ENCODE measurements at places on chromosomes 4 and X.

- H3K27ac ChIP-seq = no peak overlapping the region
- no peaks in the 10 kb centered on the region for H3K4me1 ChIP-seq
- H3K4me3 ChIP-seq = no peak overlapping the region
- no peaks in the 10 kb centered on the region for H3K36me3 ChIP-seq
- DNase-seq = no peak
- H3K27me3 ChIP-seq = no peaks in the 10 kb centered on the region
Measured at GRCh38 chrX:113305496-113305895, 464.9 kb upstream of the AMOT start.

- no peak overlapping the region for H3K27ac ChIP-seq
- no peak for DNase-seq
- no peaks in the 10 kb centered on the region for H3K36me3 ChIP-seq
- no peak overlapping the region for H3K4me3 ChIP-seq
- H3K4me1 ChIP-seq = peaks cover 6% of the 10 kb centered on the region
Measured at GRCh38 chr4:126973201-126973600, 659.6 kb upstream of the INTU start.

DNA sequence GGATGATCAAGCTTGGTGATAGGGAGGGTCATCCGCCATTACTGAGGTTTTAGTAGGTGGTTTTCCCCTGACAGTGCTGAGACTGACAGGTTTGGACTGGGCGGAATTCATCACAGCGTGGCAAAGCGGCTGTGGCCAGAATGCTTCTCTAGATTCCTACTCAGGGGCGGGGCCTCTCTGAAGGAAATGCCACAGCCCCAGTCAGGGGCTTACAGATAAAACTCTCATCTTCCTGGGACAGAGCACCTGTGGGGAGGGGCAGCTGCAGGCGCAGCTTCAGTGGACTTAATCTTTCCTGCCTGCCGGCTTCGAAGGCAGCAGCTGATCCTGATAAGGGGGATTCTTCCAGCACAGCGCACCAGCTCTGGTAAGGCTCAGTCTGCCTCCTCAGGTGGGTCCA lies 316.7 kb downstream of the RPA4 start:
- no peak for DNase-seq
- H3K4me3 ChIP-seq = no peak overlapping the region
- peaks cover 4% of the 10 kb centered on the region for H3K27me3 ChIP-seq
- H3K27ac ChIP-seq = no peak overlapping the region

GRCh38 chrX:7146020-7146702 lies 1.4 kb upstream of the STS start:
- H3K27me3 ChIP-seq = no peaks in the 10 kb centered on the region
- H3K4me1 ChIP-seq = peaks cover 35% of the 10 kb centered on the region
- no peak for DNase-seq
- H3K36me3 ChIP-seq = peaks cover 12% of the 10 kb centered on the region
- H3K4me3 ChIP-seq = peak overlapping the region; percentile 60
- no peak overlapping the region for H3K27ac ChIP-seq

DNA sequence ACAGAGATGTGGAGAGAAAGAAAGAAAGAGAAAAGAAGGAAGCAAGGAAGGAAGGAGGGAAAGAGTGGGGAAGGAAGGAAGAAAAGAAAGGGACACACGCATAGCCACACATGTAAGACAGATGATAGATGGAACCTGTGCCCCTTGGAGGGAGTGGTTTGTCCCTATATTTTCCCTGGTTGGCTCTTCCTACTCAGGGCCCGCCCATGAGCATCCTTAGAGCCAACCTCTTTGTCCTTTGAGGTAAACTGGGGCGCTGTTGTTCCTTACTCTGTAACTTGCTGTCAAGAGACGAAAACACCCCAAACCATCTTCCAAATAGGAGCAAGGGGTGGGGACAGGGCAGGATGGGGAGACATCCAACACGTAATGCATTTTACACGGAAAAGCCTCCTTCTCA lies 220.9 kb downstream of the MAML3 start:
- peak overlapping the region; percentile 25 for H3K27ac ChIP-seq
- DNase-seq = no peak
- no peaks in the 10 kb centered on the region for H3K27me3 ChIP-seq
- H3K4me1 ChIP-seq = peaks cover 47% of the 10 kb centered on the region
- H3K4me3 ChIP-seq = no peak overlapping the region
- no peaks in the 10 kb centered on the region for H3K36me3 ChIP-seq

Data from nephron progenitor cell (in vitro differentiated cells).